ENCODE measurements at places on chromosomes 12 and 14.

DNA sequence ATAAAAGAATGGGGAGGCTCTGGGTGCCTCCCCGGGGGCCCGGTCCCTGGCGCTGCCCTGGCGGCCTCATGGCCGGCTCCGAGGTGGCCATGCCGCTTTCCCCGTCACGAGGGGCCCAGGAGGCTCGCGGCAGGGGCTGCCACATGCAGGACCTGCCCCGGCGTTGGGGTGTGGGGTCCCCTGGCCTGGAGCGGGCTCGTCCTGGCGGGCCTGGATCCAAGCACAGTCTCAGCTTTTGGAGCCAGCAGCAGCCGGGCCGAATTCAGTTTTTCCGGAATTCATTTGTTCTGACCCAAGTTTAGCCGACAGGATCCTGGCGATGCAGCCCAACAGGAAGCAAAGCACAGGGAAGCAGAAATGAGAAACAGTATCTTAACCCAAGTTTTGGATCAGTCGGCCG lies 26.4 kb upstream of the AEBP2 start:
- DNase-seq = no peak

GRCh38 chr14:58647777-58648176 lies 10.0 kb downstream of the DACT1 start:
- DNase-seq = no peak

DNA sequence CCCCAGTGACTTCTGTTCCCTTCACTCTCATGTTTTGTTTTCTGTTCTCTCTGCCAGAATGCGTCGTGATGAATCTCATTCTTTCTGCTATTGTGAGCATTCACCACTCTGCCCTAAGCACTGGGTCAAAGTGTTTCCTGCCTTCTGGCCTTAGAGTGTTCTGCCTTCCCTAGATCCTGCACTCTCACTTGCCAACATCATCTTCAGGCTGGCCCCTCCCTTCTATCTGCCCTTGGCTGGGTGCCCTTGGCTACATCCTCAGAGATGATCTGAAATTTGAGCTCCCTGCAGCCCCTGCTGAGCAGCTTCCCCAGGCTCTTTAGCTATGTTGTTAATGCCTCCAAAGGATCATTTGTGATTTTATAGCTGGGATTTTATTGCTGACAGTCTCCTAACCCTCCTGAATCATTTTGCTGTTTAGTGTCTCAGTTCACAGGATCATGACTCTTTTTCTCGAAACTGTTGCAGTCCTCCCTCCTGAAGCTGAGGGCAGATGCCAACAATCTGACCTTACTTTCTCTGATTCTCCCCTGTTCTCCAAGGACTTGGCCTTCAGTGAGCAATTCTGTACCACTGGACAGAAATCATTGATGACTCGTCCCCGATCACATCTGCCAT lies 4.5 kb downstream of the DHRS2 start:
- DNase-seq = no peak

GRCh38 chr14:24307575-24308341 lies at the start of gene CIDEB:
CIDEB (minus strand) TSS chr14:24307977; CDS start chr14:24307858, 119 bp downstream.
- no peak for DNase-seq

GRCh38 chr12:104669851-104670337 lies 213.1 kb downstream of the CHST11 start:
- DNase-seq = no peak

DNA sequence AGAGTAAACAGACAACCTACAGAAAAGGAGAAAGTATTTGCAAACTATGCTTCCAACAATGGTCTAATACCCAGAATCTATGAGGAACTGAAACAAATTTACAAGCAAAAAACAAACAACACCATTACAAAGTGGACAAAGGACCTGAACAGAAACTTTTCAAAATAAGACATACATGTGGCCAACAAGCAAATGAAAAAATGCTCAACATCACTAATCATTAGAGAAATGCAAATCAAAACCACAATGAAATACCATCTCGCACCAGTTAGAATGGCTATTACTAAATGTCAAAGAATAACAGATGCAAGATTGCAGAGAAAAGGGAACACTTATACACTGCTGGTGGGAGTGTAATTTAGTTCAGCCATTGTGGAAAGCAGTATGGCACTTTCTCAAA lies 125.8 kb downstream of the C12orf42 start:
- no peak for DNase-seq

- no peak for DNase-seq
Measured at GRCh38 chr12:12885096-12885792, 6.1 kb upstream of the GPRC5A start.

- DNase-seq = no peak
Measured at GRCh38 chr14:65472189-65472588, 59.7 kb downstream of the FUT8 start.

- no peak for DNase-seq
Measured at GRCh38 chr12:32609966-32610365, 69.1 kb upstream of the DNM1L start.

DNA sequence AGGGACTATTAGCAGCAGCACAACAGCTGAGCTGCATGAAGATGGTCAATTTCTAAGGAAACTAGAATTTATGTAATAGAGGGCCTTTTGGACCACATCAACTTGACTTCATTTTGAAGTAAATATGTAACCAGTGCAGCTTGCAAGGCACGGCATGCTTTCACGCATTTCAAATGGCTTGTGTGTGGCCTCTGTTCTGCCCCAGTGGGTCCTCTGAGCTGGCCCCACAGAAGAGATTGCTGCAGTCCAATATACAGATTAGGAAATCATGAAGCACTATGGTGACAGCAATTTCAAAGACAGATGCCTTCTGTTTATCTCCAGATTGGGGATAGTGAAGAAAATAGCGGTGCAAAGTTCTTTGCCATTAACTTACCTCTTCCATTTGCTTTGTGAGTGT lies 101.4 kb downstream of the PDZRN4 start:
- DNase-seq = no peak

DNA sequence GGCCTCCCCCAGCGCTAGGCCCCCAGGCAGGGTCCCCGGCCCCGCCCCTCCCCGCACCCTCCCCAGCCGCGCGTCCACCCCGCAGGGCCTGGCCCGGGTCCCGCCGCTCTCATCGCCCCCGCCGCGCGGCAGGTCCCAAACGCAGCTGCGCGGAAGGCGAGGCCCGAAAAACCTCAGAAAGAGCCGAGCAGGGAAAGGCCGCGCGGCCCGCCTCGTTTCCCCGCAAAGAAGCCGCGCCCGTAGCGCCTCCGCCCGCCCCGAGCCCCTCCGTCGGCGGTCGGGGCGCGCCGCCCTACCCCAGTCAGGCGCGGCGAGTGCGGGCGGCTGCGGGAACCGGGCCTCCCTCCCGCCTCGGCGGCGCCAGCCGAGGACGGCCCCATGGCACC lies 324 bp downstream of the POLE start:
- DNase-seq = no peak

DNA sequence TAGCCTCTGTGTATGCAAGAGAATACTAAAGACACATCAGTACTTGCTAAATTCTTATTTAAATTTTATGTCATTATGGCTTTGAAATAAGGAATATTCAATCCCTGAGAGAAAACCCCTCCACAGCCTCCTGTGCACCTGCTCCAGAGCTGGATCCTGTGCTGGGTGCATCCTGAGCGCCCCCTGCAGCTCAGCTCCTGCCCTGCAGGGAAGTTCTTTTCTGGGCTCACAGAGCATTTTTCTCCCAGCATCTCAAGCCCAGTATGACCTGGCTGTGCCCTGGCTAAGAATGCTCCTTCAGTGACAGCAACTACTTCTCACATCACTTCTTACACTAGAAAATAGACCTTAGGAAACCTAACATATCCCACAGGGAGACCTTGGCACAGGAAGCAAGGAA lies 1211.7 kb downstream of the TMEM121 start:
- DNase-seq = no peak

GRCh38 chr14:44963044-44963528 lies 1.1 kb downstream of the TOGARAM1 start:
- DNase-seq = no peak

- DNase-seq = no peak
Measured at GRCh38 chr12:22408610-22409376, 74.3 kb upstream of the ST8SIA1 start.

DNA sequence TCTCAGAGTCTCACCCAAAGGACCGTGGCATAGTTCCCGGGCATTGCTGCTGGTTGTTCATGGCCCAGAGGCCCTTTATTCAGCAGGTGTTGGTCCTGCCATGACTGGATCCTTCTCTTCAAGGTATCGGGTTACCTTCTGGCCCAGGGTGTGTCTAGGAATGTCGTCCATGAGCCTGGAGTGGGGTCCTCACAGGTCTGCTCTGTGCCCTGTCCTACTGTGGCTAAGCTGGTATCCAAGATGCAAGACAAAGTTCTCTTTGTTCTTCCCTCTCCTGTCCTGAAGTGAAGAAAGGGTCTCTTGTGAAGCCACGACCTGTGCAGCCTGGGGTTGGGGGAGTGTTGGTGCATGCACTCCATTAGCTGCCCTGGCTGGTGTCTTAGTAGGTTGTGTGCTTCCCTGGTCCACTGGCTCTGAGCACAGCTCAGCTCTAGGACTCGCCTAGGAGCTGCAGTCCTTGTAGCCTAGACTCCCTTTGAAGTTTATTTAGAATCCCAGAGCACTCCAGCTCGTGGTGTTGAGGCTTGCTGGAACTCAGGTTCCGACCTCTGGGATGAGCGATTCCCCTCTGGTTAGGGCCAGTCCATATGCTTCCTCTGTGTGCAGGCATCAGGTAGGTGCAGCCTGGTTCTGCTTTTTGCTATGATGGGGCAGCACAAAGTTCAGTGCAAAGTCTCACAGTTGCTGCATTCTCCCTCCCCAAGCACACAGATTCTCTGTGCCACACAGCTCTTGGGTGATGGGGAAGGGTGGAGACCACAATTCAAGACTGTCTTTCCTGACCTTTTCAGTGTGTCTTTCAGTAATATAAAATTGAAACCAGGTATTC lies 117.4 kb downstream of the NUBPL start:
- no peak for DNase-seq

- DNase-seq = no peak
Measured at GRCh38 chr12:130764073-130764472, 48.0 kb upstream of the RIMBP2 start.

GRCh38 chr12:28955931-28956330 lies 193.1 kb upstream of the FAR2 start:
- no peak for DNase-seq

DNA sequence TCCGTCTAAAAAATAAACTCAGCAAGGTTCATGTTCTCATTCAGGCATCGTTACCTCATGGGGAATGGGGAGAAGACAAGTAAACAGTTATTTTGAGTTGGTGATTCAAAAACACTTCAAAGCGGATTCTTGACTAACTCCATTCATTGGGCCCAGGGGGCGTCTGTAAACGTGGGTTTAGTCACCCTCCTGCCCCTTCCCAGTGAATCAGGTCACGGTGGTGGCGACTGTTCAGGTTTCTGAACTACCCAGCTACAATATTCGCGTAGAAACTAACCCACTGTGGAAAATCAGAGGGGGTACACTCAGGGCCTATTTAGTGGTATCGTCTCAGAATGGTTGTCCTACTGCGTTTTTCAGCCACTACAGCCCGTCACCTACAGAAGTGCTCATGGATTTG lies 15.2 kb downstream of the OR6S1 start:
- DNase-seq = no peak

- no peak for DNase-seq
Measured at GRCh38 chr14:50230701-50231474, 490 bp downstream of the SOS2 start.

- DNase-seq = no peak
Measured at GRCh38 chr12:119692997-119693396, 25.1 kb downstream of the PRKAB1 start.

DNA sequence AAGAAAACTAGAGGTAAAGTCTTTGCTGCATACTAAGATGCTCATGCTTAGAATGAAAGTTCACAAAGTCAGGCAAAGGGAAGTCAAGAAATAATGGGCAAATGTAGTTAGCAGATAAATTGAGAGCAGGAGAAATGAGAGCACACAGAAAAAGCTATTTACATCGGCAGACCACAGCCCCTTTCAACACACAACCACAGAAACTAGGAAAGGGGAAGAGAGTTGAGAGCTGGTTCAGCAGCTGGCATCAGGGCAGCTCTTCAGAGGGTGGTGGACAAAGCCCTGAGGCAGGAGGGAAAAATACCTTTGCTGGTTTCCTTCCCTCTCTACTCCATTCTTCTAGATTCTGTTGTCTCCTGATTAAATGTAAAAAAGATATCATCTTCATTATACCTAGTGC lies 95.4 kb upstream of the ANO4 start:
- DNase-seq = no peak

Data from GOT3 (cell line).